ENCODE measurements at places on chromosomes 12 and 14.

DNA sequence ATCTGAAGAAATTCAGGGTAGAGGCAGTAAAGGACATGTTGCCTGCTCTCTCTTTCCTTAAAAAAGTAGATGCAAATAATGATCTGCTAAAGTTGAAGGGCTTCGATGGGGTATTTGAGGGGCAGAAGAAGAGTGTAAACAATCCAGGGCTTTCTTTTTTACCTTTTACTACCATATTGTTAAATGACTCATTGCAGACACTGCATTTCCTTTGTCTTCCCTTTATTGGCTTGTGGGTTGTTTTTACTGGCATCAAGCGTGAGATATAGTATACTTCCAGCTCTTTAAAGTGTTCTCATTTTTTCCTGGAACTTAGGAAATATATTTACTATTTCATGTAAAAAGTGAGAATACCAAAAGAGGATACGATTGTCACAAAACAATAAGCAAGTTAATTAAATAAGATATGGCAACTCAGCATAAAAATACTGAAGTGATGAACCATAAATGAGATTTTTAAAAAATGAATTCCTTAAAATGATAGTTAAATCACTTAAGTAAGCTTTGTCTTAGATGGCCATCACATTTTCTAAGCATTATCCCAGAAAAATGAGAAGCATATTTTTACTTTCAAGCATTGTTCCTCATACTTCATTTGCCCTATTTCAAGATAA, 72.3 kb upstream of the KRAS start:
- DNase-seq, result no peak

DNA sequence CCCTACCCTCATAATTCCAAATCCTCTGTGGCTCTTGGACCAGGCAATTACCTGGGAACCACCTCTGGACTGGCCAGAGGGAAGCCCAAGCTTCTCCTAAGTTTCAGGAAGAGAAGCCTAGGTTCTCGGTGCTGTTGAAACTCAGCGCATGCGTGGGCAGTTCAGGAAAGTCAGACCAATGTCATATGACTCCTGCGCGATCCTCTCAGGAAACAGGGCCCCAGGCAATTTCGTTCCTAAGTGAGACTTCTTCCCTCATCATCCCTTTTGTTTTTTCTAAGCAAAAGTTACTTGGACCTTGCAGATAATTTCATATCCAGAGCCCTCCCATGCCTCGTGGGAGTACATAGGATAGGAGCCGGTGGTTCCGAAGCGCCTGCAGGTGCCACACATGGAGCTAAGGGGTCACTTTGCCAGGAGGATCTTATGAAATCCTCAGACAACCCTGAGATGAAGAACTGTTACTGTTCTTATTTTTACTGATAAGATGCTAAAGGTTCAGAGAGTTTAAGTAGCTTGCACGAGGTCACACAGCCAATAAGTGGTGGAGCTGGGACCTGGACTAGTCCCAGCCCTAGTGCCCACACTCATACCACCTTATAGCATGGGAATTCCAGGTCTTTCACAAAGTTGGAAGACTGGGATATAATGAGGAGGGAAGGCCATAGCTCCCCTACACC, 168.2 kb downstream of the ZFP36L1 start:
- no peak for DNase-seq

DNA sequence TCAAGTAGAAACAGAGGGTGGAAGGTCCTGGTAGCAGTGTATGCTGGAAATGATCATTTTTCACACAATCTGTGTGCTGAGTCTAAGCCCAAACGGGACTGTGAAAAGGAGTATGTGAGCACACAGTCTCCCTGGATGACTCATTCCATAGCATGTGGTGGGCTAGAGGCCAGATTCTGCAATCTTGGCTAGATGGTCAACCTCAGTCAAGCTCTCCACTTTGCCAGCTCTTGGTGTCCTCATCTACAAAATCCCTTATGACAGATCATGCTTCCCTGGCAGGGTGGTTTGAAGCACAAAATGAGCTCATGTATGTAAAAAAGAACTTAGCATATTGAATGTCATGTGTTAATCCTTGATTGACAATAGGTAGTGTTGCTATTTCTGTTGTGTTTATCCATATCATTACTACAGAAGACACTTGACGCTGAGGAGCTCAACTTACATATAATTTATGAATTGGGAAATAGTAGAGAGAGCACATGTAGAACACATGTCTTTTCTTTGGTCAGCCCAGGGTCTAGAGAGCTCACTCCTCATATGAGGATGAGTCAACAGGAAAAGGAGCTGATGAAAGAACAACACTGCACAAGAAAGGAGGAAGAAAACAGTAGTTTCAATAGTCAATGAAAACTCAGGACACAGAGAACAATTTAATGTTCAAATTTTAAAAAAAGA, 517.5 kb downstream of the BCL11B start:
- peak; percentile 57 for DNase-seq

DNA sequence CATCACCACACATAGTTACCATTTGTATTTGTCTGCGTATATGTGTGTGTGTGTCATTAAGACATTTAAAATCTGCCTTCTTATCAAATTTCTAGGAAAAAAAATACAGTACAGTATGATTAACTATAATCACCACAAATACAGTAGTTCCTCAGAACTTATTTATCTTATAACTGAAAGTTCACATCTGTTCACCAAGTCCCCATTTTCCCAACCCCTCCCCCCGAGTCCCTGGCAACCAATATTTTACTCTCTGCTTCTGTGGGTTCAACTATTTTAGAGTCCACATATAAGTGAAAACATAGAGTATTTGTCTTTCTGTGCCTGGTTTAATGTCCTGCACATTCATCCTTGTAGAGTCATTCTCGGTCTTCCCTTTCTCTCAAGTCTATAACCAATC, 12.3 kb downstream of the CAPS2 start:
- DNase-seq, result no peak

- DNase-seq, result no peak
These were observed 269.6 kb upstream of the AMIGO2 start for GRCh38 chr12:47349137-47350061.

DNA sequence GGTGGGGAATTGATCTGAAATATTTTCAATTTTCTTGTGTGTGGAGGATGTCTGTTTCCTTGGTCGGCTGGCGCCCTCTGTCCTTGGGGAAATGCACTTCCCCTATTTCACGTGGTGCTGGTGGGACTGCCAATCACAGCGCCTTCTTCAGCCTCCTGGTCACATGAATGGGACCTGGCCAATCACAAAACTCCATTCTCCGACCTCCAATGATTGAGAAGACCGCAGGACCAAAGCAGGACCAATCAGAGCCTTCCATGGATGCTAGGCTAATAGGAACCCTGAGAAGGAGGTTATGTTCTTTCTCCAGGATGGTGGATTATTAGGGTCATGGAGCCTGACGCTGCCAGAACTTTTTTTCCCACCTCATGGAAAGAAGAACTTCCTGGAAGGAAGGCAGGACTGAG, 188.7 kb downstream of the TTC8 start:
- no peak for DNase-seq

DNA sequence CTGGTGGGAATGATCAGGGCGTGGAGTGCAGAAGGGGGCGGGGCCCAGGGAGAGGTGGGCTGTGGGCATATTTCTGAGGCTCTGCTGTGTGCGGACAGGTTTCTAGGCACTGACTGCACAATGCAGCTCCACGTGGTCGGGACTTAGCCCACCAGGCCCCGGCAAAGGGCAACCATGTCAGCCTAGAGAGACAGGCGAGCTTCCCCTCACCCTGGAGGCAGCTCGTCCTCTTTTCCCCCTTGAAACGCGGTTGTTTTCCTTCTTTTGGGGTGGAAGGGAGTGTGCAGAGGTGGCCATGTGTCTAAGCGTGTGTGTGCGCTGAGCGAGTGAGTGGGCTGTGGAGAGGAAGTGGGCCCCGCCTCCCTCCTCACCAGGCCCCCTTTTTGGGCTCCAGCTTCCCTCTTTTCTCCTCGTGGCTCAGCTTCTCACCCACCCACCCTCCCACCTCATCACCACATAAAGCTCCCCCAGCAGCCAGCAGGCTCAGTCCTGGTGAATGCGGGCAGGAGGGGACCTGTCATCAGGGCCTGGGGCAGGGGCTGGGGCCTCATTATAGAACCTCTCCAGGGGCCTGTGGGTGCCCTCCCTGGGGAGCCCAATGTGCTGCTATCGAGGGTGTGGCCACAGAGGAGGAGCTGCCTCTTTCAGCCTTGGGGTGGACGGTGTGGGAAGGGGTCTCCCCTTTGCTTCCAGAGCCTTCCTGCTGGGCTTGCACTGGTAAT, 22.0 kb downstream of the LRTM2 start:
- no peak for DNase-seq

DNA sequence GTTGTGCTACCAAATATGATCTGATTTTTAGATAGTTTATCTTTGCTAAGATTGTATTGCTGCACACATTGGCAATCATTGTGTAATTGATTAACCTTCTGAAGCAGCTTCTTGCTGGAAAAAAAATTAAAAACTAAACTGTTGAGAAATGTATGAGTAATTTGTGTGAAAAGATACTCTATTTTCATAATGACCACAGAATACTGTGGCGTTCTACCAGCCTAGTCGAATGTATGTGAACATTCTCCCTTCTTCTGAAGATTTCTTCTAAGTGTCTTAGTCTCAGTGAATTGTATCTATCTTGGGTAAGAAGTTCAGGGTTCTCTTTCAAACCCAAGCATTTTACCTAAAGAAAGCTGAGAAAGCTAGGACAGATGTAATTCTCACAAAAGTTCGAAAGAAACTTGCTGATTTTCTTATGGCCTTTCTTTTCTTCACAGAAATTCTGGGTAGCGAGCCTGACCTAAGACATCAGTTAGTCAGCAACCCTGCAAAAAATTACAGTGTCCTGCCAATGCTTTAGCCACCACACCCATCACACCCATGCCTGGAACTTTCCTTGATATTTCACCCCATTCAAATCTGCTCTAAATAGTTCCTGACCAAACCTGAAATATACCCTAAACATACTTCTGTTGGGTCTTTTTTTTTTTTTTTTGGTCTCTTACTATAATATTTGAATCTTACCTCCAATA, 27.1 kb upstream of the C12orf71 start:
- peak; percentile 42 for DNase-seq

- no peak for DNase-seq
These were observed 14.4 kb downstream of the KIF5A start for GRCh38 chr12:57564178-57564740.

- DNase-seq, result no peak
These were observed 16.7 kb downstream of the NEUROD4 start for GRCh38 chr12:55036326-55037115.

DNA sequence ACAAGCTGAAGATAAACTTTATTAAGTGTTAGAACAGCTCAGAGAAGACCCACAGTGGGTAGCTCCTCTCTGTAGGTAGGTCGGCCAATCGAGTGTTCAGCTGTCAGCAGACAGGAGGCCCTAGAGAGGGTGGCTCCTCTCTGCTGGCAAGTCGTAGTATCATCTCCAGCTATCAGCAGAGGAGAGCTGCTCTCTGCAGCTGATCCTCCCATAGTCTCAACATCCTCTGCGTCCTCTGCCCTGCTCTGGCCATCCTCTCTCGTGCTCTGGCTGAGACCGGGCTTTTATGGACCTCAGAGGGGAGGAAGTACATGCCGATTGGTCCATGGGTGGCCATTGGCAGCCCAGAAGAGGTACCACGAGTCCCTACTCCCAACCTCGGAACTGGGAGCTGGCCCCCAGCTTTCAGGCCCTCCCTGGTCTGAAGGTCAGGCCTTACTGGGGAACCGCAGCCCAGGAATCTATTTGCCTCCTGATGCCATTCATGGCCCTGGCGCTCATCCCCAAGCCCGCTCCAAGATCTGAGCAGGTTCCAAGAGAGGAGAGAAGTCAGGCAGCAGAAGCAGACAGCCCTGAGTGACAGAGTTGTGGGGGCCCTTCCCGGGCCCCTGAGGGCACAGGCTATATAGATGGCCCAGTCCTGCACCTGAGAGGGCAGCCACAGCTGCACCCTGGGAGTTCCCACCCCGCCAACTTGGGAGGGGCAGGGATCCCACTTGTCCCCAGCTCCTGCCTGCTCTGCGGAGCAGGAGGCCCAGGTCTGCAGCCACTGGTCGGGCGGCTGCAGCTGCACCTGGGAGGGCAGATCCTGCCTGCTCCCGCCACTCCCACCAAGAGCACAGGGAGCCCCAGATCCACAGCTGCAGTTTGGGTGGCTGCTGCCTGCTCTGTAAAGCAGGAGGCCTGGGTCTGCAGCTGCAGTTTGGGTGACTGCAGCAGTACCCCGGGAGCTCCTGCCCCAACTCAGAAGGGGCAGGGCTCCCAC, 3.5 kb upstream of the PWP1 start:
- no peak for DNase-seq

- no peak for DNase-seq
These were observed 41.8 kb upstream of the CRY1 start for GRCh38 chr12:107135177-107135576.

DNA sequence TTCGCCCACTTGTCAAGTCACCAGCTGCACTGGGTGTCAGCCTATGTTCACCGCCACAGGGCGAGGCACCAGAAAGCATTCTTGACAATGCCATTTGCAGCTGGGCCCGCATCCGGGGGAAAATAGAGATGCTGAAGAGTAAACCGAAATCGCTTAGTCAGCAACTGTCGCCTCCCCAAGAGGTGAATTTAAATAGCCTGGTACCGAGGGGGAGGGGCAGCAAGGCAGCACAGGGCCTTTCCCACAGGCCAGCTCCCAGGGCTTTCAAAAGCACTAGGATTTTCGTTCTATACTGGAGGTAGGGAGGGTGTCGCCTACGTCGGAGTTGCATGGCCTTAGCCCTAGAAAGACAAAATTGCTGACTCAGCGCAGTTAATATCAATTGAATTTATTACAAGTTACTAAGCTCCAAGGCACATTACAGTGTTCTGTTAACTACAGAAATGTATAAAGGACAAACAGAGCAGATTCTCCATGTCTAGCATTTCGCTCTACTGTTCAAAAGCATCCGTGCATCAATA, 4.3 kb downstream of the IRF2BPL start:
- no peak for DNase-seq

- no peak for DNase-seq
These were observed 135.6 kb downstream of the PIWIL1 start for GRCh38 chr12:130473266-130473665.

DNA sequence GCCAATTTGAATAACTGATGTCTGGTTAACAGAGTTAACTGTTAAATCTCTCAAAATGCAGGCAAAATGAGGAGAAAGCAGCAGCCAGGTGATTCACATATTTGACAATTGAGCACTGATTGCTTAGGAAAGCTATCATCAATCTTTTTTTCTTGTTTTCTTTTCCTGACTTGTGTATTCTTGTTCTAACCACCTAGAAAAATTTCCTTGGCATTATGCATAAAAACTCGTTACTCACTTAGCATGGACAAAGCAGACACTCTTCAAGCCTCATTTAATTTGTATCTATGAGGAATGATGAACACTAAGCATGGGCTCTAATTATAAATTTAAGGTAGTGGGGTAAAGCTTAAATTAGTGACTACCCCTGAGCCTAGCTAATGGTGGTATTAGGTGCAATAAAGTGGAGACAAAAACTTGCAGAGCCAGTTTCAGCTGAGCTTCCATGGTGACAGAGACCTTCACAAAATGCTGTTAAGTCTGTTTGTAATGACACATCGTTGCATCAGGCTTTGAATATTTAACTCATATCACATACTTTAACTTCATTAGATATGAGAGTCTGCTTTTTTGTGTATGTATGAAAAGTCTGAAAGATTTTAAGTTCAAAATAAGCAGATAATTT, 52.0 kb downstream of the RASSF9 start:
- DNase-seq, result peak; percentile 13

DNA sequence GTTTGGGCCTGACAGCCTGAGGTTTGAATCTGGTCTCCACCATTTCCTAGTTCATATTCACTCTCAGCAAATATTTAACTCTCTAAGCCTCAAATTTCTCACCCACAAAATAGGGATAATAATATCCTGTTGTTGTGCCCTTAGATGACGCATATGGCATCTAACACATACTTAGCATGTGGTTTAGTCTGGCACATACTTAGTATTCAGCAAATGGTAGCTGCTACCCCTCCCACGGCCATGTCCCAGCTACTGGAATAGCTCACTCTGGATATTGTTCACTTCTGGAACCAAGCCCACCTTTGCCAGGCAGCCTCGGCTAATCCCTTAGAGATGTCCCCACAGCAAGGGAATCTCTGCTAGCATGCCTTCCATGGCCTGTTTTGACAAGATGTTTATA, 53.3 kb downstream of the BICD1 start:
- DNase-seq, result peak; percentile 44

All from AG10803 (cell line).